ENCODE measurements at places on chromosomes 7 and 10.

DNA sequence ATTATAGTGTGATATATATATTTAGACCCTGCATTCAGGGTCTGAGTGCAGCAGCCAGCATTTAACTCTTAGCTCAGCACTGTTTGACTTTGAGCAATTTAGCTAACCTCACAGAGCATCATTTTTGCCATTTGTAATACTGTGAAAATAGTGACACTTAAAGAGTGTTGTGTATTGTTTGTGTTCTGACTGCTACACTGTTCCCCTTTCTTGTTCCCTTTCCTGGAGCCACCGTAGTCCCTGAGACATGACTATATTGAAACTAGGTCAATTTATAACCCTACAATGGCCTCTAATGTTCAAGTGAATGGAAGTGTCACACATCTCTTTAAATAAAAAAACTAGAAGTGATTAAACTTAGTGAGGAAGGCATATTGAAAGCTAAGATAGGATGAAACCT, 20.3 kb upstream of the CD36 start:
- DNase-seq = no peak

DNA sequence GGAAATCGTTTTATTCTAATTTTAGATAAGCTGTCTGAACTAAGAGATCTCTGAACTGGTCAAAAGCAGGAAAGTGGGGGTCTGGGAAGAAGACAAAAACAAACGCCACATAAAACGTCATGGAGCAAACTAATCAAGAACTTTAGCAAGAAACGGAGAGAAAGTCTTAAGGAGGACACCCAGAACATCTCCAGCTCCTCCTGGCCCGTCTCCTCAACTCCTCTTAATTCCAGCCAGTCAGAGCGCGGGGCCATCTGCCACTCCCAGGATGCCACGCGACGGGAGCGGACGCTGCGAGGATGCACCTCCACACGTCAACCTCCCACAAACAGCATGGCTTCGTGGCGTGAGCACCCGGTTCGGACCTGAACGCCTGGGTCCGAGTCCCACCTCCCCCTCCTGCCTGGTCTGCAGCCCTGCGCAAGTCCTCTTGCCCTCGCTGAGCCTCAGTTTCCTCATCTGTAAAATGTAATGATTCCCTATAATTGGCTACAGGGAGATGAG, 598 bp downstream of the MMS19 start:
- peak; percentile 51 for DNase-seq

DNA sequence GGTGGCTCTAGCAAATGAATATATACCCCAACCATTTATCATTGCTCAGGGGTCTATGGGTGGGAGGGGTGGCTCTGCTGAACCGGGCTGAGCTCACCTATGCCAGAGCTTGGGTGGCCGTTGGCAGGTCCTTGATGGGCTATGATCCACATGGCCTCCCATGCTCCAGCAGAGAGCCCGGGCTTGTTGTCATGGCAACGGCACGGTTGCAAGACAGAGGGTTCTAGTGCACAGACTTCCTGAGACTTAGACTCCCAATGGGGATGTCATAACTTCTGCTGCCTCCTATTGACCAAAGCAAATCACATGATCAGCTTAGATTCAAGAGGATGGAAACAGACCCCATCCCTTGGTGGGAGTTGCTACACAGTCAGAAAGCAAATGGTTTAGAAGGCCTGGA, 36.4 kb upstream of the CARD11 start:
- DNase-seq = no peak

- DNase-seq = no peak
These were observed 51.6 kb downstream of the TFPI2 start for GRCh38 chr7:93838966-93839365.

- no peak for DNase-seq
These were observed 884.2 kb upstream of the ZNF722 start for GRCh38 chr7:63114371-63114985.

GRCh38 chr7:151631570-151631952, 111.9 kb upstream of the RHEB start:
- DNase-seq = no peak

All from activated CD4-positive, alpha-beta T cell treated with anti-CD3 and anti-CD28 coated beads, Interleukin-2, amount 50 U/mL, for 24 hours (primary cell).